Muscle of back (tissue), 13 donors: ENCODE measurements at places on chromosomes 1 and 21. TPM values are rescaled to one million over a fixed set of nuclear protein-coding genes. Genes with fewer than 3 reads are reported as not detected.

DNA sequence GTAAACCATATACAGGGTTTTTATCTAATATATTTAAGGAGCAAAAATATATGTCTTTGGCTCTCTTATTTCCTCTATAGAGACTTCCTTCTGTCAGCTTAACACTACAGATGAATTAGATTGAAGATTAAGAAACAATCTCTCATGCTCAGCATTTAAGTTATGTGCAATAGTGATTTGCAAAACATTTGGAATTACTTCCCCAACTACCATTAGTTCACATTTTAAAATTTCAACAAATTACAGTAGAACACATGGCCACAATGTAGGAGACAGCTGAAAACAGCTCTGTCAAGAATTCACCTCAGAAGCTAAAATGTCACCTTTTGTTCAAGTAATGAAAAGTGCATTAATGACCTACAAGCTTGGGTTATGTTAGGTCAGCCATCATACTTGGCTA lies 177.9 kb downstream of the EIF4G3 start:
- no peak for DNase-seq

GRCh38 chr1:243738020-243738419 lies 112.0 kb downstream of the AKT3 start:
- no peak for DNase-seq

- DNase-seq: no peak
These were observed 3.8 kb downstream of the PTAFR start for GRCh38 chr1:28172713-28173150.

DNA sequence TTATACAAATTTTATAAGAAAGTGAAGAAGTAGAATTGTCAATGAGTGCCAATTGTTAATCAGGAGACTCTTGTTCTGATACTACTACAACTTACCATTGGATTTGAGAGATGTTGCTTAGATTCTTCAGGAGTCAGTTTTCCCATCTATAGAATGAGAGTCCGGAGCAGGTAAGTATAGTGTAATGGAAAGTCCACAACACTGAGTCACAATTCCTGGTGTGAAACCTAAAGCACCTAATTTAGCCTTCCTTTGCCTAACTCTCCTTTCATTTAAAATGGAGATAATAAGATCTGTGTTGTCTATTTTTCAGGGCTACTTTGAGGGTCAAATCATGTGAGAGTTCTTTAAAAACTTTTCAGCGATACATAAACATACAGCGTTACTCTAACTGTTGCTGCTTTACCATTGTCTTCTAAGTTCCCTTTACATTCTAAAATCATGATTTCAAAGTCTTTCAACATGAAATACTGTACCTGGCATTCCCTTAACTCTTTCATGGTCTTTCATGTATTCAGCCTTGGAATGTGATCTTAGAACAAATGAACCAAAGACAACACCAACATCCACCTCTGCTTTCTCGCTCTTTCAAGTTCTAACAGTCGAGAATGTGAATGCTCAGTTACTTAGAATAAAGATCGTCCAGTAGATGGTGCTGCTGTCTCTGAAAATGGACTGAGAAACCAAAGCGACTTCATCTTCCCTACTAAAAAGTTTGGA lies 90.9 kb downstream of the SLC30A10 start:
- DNase-seq: peak; percentile 38

DNA sequence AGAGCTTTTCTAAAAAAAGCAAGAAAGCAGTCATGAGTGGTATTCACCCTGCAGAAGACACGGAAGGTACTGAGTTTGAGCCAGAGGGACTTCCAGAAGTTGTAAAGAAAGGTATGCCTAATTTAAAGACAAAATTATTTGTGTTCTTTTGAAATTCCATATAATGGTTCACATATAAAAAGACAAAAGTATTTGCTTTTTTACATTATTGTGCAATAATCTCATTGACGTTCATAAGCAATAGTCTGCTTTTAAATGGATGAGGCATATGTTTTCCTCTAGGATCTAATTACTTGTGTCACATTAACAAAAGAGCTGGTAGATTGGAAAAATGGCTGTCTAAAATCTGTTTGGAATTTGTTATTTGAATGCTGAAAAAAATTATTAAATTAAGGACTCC lies 54.3 kb downstream of the CENPF start:
- DNase-seq: no peak

GRCh38 chr1:175054736-175055135 lies 12.9 kb upstream of the TNN start:
- DNase-seq: no peak

- DNase-seq: no peak
These were observed 569 bp upstream of the WARS2 start for GRCh38 chr1:119141020-119141424.

GRCh38 chr1:207973898-207974568 lies 63.1 kb upstream of the CD34 start:
- no peak for DNase-seq

DNA sequence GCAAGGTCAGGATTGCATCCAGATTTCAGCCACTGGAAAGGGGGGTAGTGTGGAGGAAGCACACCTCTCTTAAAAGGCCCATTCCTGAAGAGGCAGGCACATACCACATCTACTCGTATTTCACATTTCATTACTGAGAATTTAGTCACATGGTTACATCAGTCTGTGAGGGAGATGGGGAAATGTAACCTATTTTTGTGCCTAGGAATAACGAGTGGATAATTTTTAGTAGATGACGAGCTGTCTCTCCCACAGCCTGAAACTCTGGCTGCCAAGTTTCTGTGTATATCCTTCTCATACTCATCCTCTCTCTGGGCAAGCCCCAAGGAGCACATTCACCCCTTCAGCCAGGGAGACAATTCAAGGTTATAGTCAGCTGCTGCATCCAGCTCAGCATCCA lies 10.3 kb upstream of the C21orf91 start:
- no peak for DNase-seq

DNA sequence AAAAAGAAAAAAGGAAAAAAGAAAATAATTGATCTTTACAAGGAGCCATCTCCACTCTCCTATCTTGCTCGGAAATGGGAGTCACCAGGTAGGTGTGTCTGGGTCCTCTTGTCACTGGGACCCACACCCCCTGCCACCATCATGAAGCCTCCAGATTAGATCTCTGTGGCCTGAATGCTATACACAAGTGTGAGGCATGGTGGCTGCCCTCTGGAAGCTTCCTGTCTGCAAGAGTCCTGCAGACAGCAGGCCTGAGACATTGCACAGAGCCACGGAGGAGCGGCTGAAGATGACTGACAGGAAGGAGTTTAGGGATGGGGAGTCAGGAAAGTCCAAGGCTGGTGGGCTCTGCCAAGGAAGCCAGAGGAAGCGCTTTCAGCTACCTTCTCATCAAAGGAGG lies 16.2 kb downstream of the CDK18 start:
- no peak for DNase-seq

GRCh38 chr1:5730272-5731109 lies 261.7 kb downstream of the NPHP4 start:
- DNase-seq: no peak

DNA sequence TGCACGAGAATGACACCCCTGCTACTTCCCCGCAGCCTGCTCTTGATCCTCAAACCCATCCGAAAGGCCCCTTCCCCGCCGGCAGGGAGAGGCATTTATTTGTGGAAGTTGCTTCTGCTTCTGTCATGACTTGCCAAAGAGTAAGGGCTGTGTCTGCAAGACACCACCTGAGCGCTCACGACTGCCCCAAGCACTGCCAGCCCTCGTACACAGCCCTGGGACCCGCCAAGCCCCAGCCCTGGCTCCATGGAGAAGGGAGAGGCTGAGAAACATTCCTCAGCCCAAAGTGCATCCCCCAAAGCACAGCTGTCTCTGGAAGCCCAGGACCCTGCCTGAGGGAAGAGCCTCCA lies 6.3 kb upstream of the TPRG1L start:
- DNase-seq: no peak

DNA sequence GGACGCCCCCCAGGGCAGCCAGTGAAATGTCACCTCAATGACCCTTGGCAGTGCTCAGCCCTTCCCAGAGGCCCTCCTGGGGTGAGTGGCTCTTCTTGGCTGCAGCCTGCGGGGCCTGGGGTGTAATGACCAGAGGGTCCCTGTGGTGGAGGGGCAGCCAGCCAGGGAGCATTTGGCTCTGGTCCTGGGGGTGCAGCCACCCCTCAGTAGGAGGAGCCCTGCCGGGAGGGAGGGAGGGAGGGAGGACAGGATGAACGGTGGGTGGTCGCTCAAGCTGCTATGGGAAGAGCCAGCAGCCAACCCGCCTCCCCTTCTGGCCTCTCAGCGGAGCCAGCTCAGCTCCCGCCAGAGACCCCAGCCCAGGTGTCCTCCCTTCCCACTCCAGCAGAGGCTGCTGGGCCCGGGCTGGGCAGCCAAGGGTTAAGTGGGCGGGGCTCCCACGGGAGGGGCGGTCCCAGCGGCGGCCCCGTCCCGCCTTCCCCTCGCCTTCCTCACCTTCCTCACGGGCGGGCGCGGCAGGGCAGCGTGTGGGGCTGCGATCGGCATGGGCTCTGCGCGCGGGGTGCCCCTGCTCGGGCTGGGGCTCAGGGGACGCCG lies 9.0 kb upstream of the PLCH2 start:
- no peak for DNase-seq

DNA sequence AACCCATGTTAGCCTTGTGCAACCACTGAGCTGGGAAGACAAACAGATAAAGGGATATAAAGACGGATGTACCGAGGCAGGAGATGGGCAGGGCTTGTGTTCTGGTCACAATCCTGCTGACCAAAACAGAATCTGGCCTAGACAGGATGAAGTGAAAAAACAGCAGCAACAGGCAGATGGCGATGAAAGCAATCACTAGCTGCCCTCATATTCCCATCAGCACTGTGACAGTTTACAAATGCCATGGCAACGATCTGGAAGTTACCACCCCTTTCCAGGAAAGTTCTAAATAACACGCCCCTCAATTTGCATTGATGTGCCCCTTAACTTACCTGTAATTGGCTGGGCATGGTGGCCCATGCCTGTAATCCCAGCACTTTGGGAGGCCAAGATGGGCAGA lies 40.6 kb upstream of the CD46 start:
- DNase-seq: no peak

DNA sequence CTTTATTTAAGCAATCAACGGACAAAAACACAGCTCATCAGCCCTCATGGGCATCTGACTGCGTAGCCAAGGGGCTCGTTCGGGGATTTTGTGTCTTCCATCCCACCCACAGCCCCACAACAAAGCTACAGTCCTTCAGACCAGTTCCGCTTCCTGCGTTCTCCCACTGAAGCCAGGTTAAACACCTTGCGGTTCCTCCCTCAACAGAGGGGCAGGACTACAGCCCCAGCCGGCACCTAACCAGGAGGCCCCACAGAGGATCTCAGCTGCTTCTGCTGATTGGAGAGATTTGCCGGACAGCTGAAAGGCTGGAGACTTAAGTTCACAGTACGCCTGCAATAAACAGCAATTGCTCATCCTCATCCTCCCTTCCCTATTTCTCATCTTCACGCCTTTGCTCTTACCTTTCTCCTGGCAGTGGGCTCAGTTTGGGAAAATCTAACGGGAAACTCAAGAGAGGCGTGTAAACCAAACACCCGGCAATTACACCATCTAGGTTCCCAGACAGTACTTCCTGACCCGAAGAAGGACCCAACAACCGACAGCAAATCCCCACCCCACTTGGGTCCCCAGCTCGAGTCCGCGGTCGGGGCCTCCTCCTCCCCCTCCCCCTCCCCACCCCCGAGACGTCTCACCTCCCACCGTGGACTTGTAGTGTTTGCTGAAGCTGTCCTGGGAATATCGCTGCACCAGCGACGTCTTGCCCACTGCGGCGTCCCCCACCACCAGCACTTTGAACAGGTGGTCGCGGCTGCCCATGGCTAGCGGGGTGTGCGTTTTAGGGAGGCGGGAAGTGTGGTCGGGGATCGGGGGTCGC lies 876 bp downstream of the RAB29 start:
- DNase-seq: peak; percentile 35

CSF3R gene
- 2.9 TPM for polyA plus RNA-seq

TCHHL1 gene
- polyA plus RNA-seq: not detected

CSMD2 gene
- polyA plus RNA-seq: 0.98 TPM

BARHL2 gene
- not detected for polyA plus RNA-seq

GPATCH4 gene
- 36.7 TPM for polyA plus RNA-seq

FCRL4 gene
- not detected for polyA plus RNA-seq

MPZ gene
- polyA plus RNA-seq: 9.1 TPM

SLAMF9 gene
- polyA plus RNA-seq: not detected

C4BPA gene
- polyA plus RNA-seq: 0.31 TPM
